Activated CD4-positive, alpha-beta T cell treated with anti-CD3 and anti-CD28 coated beads for 4 hours (primary cell): ENCODE measurements at places on chromosomes 6 and 20.

DNA sequence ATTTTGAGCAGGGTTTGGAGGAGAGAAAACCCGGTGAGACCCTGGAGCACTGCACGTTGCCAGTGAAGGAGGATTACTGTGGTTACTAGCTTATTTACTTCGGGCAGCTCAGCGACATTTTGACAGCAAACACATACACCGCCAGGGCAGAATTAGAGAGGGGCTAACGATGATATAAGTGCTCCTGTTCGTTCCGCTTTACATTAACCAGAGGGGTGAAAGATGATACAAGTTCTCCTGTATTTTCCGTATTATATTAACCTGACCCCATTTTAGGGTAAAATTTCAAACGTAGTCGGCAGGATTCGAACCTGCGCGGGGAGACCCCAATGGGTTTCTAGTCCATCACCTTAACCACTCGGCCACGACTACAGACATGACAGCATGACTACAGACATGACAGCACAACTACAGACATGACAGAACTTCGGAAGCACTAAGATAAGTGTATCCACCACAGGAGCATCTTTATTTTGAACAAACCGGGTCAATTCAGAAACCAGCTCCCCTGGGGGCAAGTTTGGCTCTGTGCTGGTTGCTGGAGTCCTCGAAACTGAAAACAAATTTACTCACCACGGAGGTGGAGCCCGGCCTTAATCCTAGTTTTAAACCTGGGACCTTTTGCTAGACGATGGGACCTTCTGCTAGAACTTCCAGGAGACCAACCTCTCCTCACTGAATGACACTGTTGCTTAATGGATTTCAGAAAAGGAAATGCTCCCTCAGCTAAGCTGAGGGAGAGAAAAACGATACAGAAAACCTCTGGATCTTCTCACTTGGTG, 80.4 kb upstream of the ZNF184 start:
- no peak for DNase-seq

DNA sequence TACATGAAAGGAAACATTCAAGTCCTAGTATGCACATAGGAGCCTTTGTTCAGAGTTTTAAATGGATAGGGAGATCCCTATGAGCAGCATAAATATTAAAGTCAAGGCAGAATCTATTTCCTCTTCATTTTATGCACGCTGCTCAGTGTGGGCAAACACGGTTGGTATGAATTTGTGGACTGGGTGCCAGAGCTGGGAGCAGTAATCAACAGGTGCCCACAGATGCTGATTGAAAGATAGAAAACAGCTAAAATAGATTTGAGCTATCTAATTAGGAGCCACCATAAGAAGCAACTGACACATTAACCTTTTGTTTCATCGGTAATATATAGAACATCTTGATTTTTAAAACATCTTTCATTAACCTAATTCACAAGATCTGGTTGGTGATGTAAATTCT, 175.5 kb downstream of the EYS start:
- no peak for DNase-seq

GRCh38 chr6:31782126-31782855, 5.2 kb upstream of the VWA7 start:
- no peak for DNase-seq

GRCh38 chr20:48057739-48058138, 272.5 kb upstream of the SULF2 start:
- no peak for DNase-seq

- no peak for DNase-seq
These were observed 24.9 kb downstream of the COL21A1 start for GRCh38 chr6:56222499-56222898.

DNA sequence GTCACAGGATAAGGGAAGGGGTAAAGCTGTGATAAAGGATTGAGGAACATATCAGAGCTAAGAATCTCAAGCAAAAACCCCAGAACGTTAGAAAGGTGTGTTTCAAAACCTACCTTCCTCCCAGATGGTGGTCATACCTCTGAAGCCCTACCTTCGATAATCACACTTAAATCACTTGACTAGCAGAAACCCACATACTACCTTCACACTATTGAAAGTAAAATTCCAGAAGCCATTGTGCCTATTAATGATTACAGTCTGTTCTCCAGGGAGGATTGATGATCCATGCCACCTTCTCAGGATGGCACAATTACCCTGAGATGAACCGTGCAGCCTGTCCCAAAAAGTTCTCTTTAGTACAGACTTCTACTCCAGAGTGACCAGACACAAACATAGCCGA, 72.3 kb upstream of the SOX4 start:
- no peak for DNase-seq

DNA sequence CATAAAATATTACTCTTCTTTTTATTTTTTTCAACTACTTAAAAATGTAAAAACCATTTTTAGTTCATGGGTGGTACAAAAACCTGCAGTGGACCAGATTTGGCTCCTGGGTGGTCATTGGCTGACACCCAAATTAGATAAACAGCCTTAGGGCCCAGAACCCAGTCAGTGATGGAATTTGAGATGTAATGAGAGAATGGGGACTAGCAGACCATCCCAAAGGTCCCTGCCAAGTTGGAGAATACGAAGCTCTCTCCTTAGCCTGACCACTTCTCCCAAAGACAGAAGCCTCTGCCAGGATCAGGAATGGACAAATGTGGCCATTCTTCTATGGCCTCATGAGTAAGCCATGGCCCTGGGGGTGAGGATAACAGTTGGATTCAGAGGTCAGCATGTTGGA, 194.7 kb downstream of the NFATC2 start:
- no peak for DNase-seq

- no peak for DNase-seq
These were observed 39.2 kb upstream of the KCNG1 start for GRCh38 chr20:51062065-51062464.

DNA sequence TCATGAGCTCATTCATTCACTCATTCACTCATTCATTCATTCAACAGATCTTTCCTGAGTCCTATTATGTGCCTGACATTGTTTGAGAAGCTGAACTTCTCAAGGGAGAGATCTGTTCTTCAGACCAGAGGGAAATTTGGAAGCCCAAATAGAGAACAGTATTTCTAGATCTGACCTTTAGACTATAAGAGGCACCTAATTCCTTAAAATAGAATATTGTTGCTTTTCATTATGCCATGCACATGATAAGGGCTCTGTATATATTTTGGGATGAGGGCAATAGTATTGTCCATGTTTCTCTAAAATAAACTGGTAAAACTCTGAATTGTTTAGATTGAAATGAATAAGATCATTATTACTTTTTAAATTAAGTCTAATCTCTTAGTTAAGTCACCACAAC, 18.6 kb upstream of the DSP start:
- no peak for DNase-seq

GRCh38 chr6:44681761-44682160, 294.3 kb downstream of the CDC5L start:
- DNase-seq, result no peak
